Left kidney (tissue), 8 donors: ENCODE measurements at places on chromosomes 11 and 22. TPM values are rescaled to one million over a fixed set of nuclear protein-coding genes. Genes with fewer than 3 reads are reported as not detected.

GRCh38 chr22:28120691-28121592 lies 201.9 kb upstream of the PITPNB start:
- DNase-seq, result no peak

DNA sequence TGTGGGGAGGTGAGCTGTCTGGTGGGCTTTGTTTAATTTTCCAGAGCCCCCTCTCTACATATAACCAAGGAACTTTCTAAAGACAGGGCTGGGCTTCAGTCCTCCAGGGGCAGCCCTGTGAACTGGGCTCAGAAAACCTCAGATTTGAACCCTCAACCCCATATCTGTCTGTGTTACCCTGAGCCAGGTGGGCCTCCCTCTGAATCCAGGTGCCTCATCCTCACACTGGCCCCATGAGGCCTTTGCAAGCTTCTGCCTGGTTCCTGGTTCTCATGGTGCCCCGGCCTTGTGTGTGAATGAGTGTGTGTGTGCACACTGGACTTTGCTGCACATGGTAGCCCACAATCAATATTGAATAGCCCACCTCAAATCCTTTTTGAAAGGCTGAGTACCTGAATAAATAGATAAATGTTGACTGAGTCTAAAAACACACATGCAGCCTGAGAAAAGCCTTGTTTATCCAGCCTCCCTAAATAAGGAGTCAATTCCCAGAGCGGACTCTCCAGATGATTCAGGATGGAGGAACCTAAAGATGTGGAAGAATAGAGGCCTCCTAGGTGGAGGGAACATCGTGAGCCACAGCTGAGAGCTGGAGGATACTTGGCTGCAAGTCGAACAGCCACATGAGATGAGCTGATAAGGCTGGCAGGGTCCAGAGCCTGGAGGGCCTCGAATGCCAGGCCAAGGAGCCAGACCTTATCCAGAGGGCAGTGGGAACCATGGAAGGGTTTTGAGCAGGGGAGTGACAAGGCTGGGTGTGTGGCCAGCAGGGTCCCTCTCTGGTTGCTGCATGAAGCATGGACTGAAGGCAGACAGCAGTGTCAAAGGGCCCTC lies 28.1 kb upstream of the P2RY2 start:
- DNase-seq, result no peak

DNA sequence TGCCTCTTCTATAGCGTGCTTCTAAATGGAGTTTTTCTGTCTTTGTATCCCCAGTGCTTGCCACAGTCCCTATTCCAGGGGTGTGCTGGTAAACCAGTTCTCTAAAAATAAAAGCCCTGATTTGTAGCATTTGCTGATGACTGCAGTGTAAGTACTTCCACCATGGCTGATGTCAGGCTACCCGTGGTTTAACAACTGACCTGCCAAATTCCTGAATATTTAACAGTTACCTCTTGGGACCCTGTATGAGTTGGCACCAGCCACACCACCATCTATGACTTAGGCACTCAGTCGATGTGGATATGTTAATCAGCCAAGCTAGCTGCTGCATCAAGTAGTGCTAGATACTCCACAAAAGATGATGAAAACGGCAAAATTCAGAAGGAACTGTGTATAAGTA lies 94.0 kb upstream of the MTNR1B start:
- no peak for DNase-seq

DNA sequence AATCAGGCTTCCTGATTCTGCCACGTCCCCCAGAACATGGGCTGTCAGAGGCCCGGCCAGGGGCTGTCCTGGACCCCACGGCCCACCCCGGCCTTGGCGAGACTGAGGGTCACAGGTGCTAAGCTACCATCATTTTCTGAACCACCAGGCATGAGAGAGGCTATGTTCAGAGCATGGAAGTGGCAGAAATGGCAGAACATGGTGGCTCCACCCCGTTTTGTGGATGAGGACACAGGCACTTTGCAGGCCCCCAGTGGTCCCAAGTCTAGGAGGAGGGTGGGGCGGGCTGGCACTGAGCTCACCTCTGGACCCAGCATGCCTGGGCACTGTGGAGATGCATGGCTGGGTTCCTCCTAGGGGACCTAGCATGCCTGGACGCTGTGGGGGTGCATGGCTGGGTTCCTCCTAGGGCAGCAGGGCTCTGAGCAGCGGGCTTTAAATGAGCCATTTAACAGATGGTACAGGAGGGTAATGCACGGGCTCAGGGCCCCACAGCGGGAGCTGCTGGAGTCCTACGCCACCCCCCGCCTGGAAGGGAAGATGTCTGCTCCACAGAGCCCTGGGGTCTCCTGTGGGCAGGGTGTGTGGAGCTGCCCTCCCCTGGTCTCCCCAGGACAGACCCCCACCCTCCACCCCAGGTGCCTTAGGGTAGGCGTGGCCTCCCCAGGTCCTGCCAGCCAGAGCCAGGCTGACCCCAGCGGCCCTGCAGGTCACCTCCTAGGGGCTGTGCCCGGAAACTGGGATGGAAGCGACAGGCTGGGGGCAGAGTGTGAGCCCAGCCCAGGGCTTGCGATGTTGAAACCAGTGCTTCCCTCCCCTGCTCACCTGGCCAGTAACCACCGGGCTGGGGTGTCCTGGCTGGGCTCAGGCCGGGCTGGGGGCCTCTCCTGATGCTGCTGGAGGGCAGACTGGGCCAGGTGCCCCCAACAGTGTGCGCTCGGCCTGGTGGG lies 6.1 kb upstream of the MUC5AC start:
- no peak for DNase-seq

The SPECC1L gene
- polyA plus RNA-seq, result 54.1 TPM
